ENCODE measurements at places on chromosomes 2 and 18.

DNA sequence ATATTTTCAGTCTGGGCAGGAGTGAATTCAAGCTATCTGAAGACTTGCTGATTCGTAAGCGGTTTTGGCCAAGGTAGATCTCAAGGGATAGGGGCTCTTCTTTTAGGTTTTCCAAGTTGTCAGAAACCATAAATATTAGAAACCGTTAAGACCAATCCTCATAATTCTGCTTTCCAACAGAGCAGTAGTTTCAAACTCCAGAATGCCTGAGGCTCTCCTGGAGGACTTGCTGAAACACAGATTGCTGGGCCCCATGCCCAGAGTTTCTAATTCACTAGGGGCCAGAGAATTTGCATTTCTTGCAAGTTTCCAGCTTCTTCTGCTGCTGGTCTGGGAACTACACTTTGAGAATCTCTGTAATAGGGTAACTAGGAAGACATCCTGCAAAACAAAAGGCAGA, 1855.7 kb upstream of the CELF4 start:
- no peak for DNase-seq

DNA sequence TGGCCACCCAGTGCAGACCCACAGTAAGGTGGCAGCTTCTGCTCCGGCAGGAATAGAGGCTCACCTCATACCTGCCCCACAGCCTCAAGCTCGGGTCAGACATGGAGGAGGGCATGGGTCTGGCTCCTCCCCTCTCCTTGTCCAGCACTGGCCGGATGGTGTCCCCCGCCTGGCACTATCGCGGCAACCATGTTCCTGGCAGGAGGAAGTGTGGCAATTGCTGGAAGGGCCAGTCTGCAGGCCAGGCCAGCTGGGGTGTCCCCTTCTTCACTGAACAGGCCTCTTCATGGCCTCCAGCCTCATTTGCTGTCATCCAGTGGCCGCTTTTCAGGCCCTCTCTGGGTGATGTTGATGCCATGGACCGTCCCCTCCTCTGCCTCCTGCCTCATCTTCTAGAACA, 41.4 kb upstream of the SMAD7 start:
- DNase-seq, result no peak

- DNase-seq, result no peak
Measured at GRCh38 chr2:221025398-221025797, 546.7 kb downstream of the EPHA4 start.

GRCh38 chr18:52237551-52237950, 102.4 kb upstream of the DCC start:
- no peak for DNase-seq
